ENCODE measurements at places on chromosomes 5 and 9.

GRCh38 chr9:33104401-33104800 lies 27.9 kb upstream of the SMU1 start:
- DNase-seq = no peak

DNA sequence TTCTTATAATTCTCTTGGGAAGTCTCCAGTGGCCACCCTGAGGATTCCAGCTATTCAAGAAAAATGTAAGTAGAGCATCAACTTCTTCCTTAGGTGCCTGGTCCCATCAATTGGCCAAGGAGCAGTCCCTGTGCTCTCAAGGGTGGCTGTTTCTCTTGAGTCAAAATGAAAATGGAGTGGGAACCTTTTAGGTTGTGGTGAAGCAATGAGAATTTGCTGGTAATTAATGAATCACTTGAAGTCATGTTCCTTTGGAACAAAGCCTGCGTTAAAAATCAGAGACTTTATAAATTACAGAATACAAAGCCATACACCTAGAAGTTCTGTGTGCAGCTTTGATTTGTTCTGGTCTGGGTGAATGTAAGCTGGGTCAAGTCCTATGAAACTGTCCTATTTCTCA lies 48.9 kb downstream of the IL31RA start:
- no peak for DNase-seq

DNA sequence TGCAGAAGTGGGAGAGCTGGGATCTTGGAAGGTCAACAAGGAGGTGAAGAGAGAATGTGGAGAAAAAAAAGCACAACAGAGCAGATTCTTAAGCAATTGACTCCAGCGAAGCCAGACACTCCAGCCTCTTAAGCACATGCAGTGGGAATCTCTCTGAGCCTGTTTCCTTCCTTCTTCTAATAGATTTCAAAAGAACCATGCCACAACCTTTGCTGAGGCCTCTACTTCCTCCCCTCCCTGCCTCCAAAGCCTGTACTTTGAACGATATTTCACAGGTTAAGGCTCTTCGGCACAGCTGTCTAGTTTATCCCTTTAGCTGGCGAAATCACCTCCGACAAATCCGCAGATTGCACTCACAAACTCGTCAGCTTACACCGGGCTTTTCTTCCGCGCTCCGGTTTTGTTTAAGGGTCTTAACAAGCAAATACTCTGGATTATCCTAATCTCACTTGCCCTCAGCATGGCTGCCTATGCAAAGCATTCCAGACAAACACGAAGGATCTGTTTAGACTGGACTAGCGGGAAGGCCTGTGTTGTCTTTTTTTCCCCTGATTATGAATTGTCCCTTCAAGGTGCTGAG lies 211.6 kb upstream of the PANK3 start:
- DNase-seq = no peak

DNA sequence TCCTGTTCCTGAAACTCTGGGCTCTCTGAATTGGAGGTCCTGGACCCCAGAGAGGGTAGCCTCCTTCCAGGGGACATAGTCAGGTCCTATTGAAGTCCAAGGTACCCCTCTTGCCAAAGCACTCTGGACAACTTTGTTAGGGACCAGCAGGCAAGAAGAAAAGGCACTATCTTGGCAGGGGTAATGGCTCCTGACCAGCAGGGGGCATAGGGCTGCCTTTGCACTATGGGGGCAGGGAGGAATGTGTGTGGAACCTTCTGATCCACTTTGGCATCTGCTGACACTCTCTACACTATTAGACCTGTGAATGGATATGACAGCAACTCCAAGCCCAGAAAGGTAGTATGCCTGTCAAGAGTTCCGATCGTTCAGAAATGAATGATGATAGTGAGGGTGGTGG lies 179.0 kb upstream of the CD180 start:
- DNase-seq = no peak

DNA sequence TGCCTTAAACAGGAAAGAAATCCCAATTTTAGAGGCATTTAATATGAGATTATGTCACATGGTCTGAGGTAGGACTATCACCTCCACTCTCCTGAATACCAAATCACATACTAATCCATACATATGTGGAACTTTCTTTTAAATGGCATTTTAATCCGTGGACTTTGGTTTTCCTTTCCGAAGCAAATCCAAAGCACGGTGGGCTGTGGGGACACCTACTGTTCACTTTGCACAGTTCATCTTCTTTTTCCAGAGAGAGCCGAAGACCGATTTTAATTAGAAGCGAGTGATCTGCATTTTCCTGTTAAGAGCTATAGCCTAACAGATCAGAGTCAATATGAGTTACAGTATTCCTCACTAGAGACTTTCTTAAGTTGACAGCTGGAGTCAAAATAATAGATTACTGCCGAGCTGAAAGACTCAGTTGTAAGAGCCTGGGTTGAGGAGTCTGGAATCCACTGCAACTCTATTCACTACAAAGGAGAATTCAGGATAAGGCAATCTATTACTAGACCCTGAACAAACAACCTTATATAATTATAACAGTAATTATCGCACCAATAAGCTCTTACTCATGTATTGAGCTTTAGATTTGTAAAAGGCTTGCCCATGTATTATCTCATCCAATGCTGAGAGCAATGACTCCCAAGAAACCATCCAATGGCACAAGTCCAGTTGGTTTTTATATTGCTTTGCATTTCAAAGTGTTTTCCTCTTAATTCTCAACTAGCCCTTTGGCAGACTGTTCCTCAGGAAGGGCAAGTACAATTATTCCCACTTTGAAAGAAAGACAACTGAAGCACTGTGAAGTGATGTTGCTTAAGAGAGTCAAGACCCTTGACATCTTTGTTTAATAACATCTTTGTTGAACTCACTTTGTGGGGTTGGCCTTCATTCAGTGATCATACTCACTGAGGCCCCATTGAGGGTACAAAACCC lies 144.7 kb downstream of the TRPM6 start:
- DNase-seq = no peak

DNA sequence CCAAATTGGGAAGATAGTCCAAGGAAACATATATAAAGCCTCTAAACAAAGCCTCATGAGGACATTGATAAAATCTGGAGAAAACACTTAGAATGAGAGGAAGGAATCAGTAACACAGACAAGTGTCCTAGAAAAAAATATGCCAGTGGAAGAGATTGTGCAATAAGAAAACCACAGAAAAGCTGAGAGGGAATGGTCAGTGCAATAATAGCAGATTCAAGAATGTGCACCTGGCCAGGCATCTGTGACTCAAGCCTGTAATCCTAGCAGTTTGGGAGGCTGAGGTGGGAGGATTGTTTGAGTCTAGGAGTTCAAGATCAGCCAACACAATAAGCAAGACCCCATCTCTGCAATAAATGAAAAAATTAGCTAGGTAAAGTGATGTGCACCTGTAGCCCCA lies 691.2 kb upstream of the CDH6 start:
- no peak for DNase-seq

- peak; percentile 50 for DNase-seq
Observed at GRCh38 chr9:98280574-98280973, 25.1 kb upstream of the TBC1D2 start.

DNA sequence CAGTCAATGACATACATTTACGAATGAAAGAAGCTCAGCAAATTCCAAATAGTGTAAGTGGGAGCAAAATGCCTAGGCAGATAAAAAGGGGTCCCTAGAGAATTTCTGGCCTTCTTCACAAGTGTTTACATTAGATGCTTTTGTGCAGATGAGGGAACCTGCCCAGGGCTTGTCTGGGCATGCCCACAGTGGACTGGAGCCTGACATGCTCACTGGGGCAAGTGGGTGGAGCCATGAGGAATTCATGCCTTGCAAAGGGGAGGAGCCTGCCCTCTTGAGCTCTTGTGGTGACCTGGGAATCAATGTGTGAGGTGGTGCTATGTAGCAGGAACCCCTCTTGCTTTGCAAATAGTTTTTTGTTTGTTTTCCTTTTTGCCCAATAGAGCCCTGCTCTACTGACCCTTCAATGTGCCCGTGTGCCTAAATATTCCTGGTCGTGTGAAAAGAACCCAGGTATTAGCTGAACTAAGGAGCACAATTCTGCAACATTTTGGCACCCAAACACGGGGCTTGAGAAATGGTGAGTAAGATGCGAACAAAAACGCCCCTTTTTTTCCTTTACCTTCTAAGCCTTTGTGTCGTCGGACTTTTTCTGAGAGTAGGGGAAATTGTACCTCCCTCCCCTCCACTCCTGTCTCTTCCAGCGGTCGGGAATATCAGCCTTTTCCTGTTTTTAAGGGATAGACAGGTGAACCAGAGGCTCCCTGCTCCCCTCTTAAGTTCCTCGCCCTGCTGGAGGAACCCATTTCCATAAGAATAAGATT lies 433.8 kb upstream of the CDH9 start:
- no peak for DNase-seq

GRCh38 chr5:134509308-134510040 lies 16.0 kb upstream of the JADE2 start:
- DNase-seq = no peak

GRCh38 chr9:131759017-131759647 lies 19.3 kb upstream of the RAPGEF1 start:
- DNase-seq = peak; percentile 50

DNA sequence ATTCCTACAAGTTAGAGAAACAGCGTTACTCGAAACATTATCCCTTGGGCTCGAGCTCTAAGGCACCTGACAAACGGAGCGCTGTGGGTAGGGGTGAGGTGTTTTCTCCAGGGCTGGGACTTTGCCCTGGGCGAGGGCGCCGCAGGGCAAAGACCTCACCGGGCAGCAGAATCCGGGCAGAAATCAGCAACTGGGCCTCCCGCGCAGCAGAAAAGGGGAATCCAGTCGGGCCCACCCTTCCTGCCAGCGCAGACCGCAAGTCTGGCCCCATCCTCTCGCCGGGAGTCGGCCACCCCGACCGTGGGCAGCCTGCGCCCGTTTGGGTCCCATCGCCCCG lies 430 bp upstream of the MSH3 start:
- no peak for DNase-seq

DNA sequence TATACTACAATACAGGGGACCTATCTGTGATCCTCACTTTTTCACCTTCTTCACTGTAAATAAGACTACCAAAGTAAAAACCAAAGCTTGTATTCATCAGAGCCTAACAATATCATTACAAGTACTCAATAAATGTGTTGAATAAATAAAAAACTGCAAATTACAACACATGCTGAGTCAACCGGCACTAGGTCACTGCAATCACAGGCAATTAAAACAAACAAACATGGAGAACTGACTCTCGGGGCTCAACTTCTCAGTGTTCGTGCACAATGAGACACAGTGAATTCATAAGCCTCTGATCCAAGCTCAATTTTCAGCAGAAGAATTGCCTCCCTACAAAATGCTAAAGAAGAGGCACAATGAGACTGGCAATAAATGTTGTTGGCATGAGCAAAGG lies 69.2 kb downstream of the CDK5RAP2 start:
- no peak for DNase-seq

- DNase-seq = no peak
Observed at GRCh38 chr9:3361116-3361515, 164.7 kb downstream of the RFX3 start.

DNA sequence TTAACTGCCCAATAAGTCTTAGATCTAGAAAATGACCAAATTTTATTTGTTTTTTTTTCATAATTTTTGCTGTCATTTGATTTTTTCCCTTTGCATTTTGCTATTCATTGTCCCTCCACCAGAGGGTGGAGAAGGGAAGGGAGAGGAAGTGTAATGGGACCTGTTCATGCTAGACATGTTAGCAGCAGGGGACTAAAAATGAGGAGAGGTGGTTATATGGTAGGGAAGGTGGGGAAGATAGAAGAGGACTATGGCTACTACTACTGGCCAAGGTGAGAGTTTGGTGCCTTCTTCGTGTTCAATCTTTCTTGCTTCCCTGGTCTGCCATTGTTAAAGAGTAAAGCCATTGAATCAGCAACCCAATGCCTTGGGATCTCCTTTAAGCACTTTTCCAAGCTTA lies 6.4 kb downstream of the GRIA1 start:
- no peak for DNase-seq

GRCh38 chr5:61966997-61967396 lies 339.0 kb upstream of the KIF2A start:
- DNase-seq = no peak

GRCh38 chr5:128644863-128645262 lies 106.8 kb upstream of the FBN2 start:
- DNase-seq = no peak

GRCh38 chr5:14879393-14879792 lies 7.8 kb upstream of the ANKH start:
- DNase-seq = no peak

- no peak for DNase-seq
Observed at GRCh38 chr5:626850-627249, 14.7 kb downstream of the CEP72 start.

GRCh38 chr5:171720086-171720485 lies 65.5 kb upstream of the SMIM23 start:
- DNase-seq = no peak

- no peak for DNase-seq
Observed at GRCh38 chr5:112787261-112787660, 49.6 kb downstream of the APC start.

- no peak for DNase-seq
Observed at GRCh38 chr9:136059851-136060670, 35.0 kb downstream of the NACC2 start.

DNA sequence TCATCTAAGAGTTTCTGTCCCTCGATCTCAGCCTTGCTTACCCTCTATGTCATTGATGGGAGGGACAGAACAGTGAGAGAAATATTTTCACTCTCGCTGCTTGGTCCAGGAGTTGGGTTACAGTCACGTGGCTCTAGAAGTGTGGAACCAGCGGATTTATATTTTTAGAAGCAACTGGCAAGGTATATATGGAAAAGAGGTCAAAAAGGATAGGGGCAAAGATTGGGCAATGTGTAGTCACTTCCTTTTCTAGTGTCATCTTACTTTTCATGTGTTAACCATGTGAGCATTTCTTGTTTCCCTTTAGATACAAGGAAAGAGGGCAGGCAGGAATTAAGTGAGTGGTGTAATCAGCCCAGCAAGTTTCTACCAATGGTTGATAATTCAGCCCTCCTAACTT lies 111.5 kb upstream of the ZNF366 start:
- DNase-seq = no peak

GRCh38 chr5:107652839-107653607 lies 17.7 kb downstream of the EFNA5 start:
- peak; percentile 15 for DNase-seq

DNA sequence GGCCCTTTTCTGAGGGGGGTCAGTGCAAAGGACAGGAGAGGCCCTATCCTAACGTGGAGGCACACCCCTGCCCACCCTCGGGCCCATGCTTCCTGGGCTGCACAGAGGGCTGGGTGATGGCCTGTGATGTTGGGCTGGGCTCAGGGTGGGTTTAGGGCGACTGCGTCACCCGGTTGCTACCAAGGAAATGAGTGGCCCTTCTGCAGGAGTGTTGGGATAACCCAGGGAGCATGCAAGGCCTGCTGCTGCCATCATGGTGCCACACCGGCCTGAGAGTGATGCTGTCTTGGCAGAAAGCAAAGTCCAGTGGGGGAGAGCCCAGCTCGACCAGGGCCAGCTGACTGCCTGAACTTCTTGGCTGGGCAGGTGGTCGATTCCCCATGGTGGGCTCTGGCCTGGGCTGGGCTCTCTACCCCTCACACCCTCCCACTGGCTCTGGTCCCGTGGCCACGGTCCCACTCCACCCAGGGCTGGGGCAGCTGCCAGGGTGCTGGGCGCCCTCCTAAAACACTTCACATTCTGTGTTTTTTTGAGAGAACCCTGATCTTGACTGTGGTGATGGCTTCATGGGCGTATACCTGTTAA lies 21.5 kb upstream of the MRNIP start:
- DNase-seq = no peak

- DNase-seq = no peak
Observed at GRCh38 chr9:115985657-115986056, 167.9 kb upstream of the PAPPA start.
